ENCODE measurements at places on chromosomes 12 and 14.
A peak's percentile ranks its signal among the peaks of the same experiment; 100 is the strongest.

GRCh38 chr12:14913381-14913781 is 25.0 kb downstream of the ERP27 start:
- no peak for DNase-seq

GRCh38 chr12:58412461-58413060 is 471.2 kb downstream of the ATP23 start:
- peak; percentile 20 for DNase-seq

DNA sequence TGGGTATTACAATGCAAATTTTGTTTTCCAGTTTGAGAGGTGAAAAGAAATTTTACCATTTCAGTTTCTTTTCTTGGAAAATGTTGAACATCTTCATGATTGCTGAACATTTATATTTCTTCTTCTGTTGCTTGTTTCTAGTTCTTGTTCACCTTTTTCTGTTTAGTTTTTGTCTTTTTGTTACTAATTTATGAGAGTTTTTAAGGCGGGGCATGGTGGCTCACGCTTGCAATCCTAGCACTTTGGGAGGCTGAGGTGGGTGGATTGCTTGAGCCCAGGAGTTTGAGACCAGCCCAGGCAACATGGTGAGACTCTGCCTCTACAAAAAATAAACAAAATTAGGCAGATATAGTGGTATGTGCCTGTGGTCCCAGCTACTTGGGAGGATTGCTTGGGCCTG is 10.7 kb downstream of the KIF5A start:
- DNase-seq: no peak

DNA sequence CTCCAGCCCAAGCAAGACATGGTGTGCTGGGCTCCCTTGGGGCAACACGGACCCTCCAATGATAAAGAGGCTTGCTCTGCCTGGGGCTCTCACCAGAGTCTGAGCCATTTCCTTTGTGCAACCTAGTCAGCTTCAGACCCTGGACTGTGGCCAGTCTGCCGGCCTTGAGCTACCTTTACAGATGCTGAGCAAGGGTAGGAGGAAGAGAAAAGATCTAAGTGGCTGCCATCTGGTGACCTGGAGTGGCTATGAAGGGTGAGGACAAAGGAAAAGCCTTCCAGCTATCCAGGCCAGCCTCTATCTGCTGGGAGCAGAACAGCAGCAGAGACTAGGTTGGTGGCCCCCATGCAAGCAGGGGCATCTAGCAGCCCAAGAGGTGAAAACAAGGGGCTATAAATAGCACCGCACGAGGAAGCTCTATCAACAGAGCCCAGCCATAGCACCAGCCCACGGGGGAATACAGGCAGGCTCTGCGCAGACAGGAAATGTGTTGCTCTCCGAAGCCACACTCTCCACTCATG is 230.1 kb downstream of the FOXN3 start:
- DNase-seq: peak; percentile 70

GRCh38 chr14:68546839-68547238 is 246.0 kb downstream of the ZFP36L1 start:
- DNase-seq: no peak

GRCh38 chr14:92135269-92135668 is 13.5 kb downstream of the CPSF2 start:
- peak; percentile 67 for DNase-seq

GRCh38 chr12:7122811-7123769 is 5.6 kb downstream of the RBP5 start:
- peak; percentile 62 for DNase-seq

- DNase-seq: no peak
Measured at GRCh38 chr12:128008341-128008740, 258.6 kb upstream of the TMEM132C start.

GRCh38 chr12:46981622-46982021 is 97.8 kb upstream of the PCED1B start:
- no peak for DNase-seq

GRCh38 chr12:55831447-55831815 is 2.0 kb upstream of the DNAJC14 start:
- no peak for DNase-seq

DNA sequence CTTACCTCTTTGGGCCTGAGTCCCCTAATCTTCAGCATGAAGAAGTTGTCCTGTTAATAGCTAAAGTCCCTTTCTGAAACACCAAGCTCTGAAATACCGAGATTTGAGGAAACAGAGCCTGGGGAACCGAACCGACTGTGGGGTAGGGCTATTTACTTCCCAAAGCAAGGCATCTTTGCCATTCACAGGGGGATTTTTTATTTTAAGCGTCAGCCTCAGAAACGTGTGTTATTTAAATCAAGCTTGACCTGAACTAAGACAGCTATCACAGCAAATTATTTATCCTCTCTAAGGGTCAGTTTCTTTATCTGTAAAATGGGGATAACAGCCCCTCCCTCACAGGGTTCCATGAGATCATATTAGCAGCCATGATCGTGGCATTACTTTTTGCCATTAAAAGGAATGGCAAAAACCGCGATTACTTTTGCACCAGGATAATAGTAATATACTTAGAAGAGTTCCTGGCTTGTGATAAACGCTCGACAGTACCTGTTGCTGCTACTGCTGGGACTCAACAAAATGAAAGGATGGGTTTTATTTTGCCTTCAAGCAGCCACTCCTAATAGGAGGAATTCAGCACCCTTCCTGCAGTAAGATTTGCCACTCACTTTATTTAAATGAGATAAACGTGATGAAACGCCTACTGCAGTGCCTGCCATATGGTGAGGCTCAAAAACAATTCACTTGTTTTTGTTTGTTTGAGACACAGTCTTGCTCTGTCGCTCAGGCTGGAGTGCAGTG is 1.3 kb upstream of the CORO1C start:
- peak; percentile 23 for DNase-seq

DNA sequence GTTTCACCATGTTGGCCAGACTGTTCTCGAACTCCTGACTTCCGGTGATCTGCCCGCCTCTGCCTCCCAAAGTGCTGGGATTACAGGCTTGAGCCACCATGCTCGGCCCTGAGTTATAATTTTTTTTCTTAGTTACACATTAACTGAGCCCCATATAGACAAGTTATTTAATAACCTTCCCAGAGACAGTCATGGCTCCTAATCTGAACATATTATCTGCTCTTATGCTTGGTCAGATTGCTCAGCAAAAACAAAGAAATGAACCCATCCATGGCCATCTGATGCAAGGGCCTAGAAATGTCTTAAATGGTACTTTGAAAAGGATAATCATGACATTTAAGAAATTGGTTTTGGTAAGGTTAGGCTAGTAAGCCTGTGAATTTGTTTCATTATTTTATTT is 13.0 kb downstream of the SAMD15 start:
- DNase-seq: no peak

DNA sequence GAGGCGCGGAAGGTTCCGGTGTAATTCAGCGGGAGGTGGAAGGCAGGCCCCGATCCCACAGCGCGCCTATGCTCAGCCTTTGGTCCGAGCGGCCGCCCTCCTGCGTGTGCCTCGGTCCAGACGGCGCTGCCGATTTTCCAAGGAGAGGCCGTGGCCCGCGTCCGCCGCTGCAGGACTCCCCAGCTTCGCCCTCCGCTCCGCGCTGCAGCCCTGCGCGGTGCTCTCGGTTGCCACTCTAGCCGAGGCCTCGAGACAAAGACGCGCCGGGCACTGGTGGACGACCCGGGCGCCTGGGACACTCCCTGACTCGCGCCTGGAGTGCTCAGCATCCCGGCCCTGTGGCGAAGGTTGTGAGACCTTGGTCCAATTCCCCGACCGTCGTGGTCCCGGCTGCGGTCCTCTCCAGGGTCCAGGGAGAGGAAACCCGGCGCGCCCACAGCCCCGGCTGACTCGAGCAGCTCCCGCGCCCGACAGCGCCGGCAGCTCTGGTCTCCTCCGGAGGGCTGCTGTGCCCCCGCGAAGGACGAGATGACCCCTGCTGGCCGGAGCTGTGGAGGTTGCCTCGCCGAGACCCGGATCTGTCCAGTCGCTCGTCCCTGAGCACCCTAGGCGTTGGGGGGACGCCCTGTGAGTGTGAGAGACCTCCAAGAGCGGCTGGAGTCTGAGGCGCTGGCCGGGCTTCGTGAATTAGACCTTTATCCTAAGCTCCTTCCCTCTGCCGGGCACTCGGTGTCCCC is 6.5 kb downstream of the HOXC12 start:
- DNase-seq: no peak

DNA sequence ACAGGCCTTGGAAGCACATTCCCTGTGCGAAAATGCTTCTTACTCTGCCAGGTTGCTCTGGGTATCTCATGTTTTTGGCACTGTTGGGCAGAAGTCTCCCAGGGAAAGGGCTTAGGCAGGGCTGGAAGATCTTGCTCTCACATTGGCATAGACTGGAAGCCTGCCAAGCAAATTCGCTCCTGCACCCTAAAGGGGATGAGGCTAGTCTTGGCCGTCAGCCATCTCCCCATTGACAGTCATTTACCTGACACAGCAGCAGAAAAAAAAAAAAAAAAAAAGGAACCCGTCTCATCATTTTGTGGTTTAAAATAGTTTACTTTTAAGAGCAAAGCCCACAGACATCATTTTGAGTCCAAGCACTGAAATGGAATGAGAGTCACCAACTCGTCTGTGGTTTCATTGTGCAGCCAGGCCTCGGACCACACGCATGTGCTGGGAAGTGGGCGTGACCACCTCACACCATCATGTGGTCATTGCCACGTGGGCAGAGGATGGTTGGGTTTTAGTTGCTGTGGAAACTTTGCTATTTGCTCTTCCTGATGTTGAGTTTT is 84.8 kb downstream of the NRXN3 start:
- peak; percentile 34 for DNase-seq

DNA sequence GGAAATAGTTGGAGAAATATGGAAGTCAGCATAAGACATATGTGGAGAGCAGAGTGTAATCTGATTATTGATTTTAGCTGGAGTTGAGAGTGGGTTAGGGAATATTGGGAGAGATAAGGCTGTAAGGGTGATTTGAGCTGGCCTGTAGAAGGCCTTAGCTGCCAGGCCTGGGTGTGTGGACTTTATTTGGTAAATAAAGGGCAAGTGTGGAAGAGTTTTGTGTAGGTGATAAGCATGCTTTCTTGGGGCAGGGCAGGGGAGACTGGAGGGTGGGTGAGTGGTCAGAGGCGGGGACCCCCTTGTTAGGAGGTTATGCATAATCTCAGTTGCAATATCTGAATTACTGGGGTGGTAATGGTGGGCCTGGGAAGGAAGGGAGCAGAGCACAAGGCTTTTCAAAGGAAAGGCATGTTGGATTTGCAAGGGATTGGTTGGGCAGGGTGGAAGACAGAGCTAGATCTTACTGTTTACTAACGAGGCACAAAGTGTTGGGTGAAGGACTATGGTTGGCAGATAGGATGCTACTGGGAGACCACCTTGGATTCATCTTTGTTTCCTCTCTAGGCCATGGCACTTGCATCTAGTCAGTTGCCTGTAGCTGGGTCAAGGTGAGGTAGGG is 5.5 kb downstream of the KHNYN start:
- no peak for DNase-seq

GRCh38 chr14:68284333-68284732 is 464.8 kb downstream of the RAD51B start:
- DNase-seq: no peak

- DNase-seq: no peak
Measured at GRCh38 chr14:104314251-104314941, 176.0 kb downstream of the KIF26A start.

DNA sequence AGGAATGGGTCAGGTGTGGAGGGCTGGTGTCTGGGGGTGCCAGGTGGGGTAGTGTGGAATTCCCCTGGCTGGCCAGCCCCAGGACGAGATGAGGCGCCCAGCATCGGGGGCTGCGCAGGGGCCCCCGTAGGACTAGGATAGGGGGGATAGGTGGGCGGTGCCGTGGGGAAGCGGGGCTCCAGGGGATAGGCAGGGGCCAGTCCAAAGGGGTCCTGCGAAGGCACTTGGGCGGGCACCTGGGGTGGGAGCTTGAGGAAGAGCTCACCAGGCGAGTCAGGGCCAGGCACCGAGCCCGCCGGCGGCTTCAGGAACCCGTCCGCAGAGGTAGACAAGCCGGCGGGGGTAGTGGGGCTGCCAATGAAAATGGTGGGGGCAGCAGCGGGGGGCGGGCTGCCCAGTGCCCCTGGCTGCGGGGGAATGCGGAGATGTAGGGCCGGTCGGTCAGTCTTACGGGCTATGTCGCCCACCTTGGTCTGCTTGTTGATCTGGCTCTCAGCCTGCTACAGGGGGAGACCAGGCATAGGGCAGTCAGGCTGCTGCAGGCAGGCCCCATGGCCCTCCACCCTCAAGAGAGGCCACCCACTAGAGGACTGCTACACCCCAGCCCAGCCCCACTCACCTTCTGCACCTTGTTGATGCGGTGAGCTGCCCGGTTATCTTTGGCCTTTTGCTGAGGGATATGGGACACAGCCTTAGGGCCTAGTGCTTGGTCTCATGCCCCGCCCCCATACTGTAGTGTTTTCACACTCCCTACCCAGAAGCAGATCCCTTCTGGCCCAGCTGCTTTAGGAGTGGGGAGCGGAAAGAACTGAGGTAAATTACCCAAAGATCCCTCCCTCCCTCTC is 19.3 kb downstream of the KMT2D start:
- no peak for DNase-seq

GRCh38 chr14:64707661-64708060 is 3.4 kb downstream of the PLEKHG3 start:
- DNase-seq: peak; percentile 56

DNA sequence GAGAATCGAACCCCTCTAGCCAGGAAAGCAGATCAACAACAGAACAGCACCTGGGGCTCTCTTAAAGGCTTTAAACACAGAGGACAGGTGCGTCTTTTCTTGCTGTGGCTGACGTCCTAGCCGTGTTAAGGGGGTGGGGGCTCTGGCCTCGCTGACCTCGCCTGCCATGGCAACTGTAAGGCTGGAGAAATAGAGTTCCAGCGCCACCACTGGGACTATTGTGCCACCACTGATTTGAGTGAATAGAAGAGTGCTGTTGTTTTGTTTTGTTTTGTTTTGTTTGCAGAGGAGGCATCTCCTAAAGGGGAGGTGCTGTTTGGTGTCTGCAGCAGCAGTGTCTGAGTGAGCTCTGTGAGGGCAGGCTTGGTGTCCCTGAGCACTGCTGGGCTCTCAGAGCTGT is 34.2 kb upstream of the PRMT8 start:
- DNase-seq: no peak

DNA sequence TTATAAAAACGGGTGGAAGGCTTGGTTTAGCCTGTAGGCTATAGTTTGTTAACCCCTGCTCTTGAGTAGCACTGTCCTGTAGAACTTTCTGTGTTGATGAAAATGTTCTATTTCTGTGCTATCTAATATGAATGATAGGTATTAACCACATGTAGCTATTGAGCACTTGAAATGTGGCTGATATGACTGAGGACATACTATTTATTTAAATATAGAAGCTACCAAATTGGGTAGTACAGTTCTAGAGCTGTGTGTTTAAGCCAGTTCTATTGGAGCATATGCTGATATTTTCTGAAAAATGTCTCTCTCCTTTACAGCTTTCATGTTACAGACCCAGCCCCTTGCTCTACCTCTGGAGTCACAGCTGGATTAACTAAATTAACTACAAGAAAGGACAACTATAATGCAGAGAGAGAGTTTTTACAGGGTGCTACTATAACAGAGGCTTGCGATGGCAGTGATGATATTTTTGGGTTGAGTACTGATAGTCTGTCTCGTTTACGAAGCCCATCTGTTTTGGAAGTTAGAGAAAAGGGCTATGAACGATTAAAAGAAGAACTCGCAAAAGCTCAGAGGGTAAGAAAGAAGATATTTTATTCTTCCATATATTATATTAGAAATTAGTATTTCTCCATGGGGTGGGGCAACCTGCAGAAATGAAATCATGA is 17.6 kb downstream of the RAB3IP start:
- no peak for DNase-seq

All from hematopoietic multipotent progenitor cell treated with erythropoietin and hydrocortisone succinate and interleukin-3 and kit ligand, for 4 days (in vitro differentiated cells).